ENCODE measurements at places on chromosomes 3 and 15.

DNA sequence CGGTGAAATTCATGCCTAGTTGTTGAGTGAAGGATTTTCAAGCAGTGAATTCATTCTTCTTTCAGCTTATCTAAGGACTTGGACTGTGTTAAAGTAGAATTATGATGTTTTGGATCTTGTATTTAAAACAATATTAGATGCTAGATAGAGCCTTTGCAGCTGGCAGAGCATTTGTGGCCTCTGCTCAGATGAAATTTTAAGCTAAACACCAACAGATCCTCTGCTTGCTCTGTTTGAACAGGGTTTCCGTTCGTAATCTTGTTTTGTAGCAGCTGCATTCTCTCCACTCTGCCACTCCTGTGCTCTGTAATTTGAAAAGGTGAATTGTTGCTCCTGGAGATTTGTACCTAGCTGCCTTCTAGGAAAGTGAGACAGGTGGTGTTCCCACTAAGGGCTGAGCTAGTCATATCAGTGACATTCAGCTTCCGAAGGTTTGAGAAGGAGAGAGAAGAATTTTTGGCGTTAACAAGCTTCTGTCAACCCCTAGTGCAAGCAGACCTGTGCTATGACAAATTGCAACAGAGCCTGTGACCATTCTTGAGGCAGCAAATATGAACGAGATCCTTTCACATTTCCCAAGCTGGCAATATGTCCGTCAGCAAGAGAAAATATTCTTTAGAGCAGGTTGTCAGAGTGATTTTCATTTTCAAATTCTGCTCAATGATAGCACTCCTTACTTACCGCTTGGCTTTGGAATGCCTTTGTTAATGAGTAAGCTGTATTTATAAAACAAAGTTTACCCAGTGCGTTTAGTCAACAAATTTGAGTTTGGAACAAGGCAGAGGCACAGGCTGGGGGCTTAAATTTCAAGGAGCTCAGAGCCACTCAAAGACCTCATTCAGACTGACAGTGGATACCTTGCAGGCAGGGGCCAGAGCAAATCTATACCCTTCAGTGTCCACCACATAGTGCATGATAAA, 5.3 kb downstream of the CHST2 start:
- DNase-seq, result no peak

DNA sequence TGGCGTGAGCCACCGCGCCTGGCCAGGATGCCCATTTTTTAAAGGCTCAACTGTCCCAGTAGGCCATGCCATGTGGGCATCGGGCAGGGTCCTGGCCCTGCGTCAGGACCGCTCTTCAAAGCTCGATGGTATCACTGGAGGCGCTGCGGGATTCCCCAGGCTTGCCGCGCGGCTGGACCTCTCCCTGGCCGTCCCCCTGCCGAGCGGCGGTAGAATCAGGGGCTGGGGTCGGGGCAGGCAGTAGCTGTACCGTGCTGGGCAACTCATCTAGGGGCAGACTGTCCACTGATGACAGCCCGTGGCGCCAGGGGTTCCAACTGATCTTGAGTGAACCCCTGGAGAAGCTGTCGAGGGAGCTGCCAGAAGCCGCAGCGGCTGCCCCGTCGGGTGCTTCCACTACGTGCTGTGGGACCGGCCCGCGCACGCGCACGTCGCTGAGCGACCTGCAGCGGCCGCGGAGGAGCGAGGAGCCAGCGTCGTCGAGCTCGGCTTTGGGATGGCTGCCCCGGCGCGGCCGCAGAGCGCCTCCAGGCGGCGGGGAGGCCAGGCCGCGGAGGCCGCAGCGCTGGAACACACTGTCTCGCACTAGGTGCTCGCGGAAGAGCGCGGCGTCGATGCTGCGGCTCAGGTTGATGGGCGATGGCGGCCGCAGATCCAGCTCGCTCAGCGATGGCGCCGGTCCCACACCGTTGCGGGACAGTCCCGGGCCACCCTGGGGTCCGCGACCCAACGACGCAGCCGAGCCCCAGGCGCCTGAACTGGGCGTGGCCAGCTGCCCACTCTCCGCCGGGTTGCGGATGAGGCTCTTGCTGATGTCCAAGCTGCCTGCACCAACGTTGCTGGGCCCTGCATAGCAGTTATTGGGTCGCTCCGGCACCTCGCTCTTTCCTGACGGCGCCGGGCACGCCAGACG, 5.8 kb downstream of the PRRT3 start:
- peak; percentile 95 for DNase-seq

GRCh38 chr15:59691194-59691805, 2.2 kb upstream of the BNIP2 start:
- DNase-seq, result peak; percentile 4

DNA sequence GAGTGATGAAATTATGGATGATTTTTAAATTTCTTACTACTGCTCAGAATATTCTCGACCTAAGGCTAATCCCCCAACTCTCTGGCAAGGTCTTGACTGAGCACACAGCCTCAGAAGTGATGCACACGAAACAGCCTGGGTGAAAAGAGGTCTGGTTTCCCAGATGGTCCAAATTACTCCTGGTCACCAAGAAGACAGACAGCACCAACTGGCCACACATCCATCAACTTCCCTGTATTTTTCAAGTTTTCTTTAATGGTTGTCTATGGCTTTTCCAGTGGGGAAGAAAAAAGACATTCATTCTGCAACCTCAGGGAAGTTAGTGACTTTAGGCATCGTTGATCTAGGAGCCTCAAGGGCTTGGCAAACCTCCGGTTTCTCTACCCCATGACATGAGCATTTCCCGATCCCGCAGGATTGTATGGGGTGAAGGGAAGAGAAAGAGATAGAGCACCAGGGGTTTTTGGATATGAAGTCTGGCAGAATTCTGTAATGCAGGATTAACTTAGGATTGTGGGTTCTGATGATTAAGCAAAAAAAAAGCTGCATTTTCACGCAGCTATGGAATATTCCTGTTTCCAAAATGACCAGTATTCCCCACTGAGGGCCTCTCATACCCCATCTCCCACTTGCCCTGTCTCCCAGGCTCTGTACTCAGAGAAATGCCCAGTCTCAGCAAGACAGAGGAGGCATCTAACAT, 62.2 kb downstream of the UMPS start:
- DNase-seq, result no peak

- no peak for DNase-seq
Measured at GRCh38 chr15:73687351-73687750, 3.2 kb downstream of the CD276 start.

GRCh38 chr3:127682561-127682960, 9.8 kb downstream of the ABTB1 start:
- DNase-seq, result peak; percentile 47

DNA sequence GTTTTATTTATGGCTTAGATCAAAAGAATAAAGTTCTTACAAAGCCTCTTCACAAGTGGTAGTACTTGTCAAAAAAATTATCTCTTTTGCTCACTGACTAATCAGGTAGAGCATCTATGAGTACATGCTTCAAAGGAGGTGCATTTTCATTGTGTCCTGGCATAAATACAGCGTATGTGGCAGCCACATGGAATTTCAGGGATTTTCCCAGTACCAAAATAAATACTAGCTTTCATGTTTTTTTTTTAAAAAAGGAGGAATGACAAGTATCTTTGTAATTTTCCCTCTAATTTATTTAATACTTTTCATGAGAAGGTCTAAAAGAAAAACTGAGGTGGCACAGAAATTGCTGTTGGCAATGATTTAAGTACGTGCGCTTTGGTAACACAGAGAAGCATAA, 597.8 kb upstream of the ALCAM start:
- DNase-seq, result no peak

- no peak for DNase-seq
Measured at GRCh38 chr3:119918992-119919933, 137.4 kb downstream of the NR1I2 start.

GRCh38 chr15:48533982-48534381, 111.5 kb downstream of the FBN1 start:
- DNase-seq, result no peak

DNA sequence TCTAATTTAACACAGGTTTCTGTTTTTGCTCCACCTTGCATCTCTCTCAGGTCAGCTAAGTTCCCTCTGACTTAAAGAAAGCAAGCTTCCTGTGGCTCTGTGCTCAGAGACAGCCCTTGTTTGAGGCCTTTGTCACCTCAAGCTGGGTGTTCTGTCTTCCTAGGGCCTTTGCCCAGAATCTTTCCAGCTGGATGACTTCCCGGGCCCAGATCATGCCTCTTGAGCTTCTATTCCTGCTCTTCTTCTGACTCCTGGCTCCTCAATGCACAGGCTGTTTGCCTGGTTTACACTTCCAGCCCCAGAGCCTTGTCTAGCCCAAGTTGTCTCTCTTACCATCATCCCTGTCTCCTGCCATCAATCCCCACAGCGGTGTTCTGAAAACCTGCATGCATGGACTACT, 300.6 kb downstream of the VPS13C start:
- DNase-seq, result no peak

DNA sequence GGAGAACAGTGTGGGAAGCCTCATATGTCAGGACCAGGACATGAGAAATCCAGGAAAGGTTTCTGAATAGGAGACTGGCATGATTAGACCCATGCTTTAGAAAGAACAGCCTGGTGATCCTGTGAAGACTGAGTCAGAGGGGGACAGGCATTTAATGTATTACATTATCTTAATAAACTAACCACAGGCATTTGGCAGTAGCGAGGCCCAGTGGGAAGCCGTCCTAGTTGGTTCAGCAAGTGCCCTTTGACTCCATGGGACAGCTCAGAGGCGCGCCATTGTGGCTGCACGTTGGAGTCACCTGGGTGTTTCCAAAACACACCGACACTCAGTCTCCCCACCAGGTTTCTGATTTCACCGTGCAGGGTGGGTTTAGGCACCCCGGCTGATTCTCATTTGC, 90.5 kb upstream of the DGKG start:
- DNase-seq, result no peak

- DNase-seq, result no peak
Measured at GRCh38 chr3:139647866-139648435, 29.8 kb downstream of the NMNAT3 start.

GRCh38 chr15:59657635-59658125, 365 bp upstream of the GTF2A2 start:
- no peak for DNase-seq

DNA sequence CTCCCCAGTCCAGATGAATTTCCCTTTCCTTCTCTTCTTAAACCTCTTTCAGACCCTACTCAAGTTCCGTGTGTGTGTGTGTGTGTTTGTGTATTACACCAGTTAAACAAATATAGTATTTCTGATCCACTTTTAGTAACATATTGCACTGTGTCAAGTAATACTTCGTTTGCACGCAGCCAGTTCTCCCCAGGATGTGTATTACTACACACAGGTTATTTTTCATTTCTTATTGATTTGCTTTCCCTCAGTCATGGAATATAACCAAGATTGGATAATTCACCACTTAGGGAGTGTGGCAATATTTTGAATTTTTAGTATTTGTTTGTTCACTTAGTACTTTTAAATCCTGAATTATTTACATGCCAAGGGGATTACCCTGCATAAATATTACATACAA, 667.0 kb downstream of the NR2F2 start:
- no peak for DNase-seq

DNA sequence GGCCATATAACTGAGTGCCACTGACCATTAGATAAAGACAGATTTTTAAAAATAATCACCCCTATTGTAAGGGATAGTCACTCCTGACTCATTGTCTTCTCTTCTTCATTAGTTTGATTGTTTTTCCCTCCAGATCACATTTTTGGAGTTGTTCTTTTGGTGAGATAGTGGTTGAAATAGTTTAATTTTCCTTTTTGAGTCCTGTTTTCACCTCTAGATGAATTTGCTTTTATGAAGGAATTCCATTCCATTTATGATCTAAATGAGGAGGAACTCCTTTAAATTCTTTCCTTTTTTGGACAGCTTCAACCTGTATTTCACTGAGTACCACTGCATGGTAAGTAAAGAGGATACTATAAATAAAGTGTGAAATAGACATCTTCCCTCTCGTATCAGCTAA, 112.4 kb downstream of the GREM1 start:
- no peak for DNase-seq

DNA sequence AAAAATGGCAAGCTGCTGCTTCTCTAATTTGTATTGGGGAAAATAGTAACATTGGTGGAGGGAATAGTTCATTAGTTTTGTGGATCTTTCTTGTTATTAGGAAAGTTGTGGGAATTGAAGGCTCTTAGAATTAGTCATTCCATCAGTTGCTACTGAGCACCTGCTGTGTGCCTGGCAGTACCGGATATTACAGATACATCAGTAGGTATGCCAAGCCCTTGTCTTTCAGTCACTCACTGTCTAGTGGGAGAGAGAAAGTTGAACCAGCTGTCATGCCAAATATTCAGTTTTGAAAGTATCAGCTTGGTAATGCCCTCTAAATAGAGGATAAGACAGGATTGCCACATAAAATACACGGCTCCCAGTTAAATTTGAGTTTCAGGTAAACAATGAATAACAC, 32.5 kb downstream of the IGSF10 start:
- DNase-seq, result no peak

GRCh38 chr15:43255376-43255775, 11.4 kb downstream of the TGM5 start:
- no peak for DNase-seq
